DMS79 treated with DMSO at 0.1 percent for 48 hours (cell line): ENCODE measurements at places on chromosomes 5 and 9.

GRCh38 chr5:144126707-144127106 lies 43.8 kb downstream of the YIPF5 start:
- DNase-seq, result no peak

- DNase-seq, result no peak
These were observed 42.6 kb downstream of the PTPDC1 start for GRCh38 chr9:94126844-94127243.

DNA sequence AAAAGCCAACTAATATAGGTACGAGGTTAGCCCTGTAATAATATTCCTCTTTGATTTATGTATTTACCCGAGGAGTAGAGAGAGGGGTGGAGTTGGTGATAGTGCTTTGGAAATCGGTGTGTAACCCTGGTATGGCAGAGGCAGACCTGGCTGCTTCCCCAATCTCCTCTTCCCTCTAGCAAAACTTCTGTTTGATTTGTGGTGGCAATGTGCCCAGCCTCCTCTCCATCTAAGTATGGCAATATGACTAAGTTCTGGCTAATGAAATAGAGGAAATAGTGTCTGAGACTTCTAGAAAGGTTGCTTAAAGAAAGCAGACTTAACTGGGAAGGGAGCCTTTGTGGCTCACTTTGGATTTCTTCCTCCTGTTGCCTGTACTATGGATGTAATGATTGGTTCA lies 491.1 kb downstream of the ENC1 start:
- no peak for DNase-seq

DNA sequence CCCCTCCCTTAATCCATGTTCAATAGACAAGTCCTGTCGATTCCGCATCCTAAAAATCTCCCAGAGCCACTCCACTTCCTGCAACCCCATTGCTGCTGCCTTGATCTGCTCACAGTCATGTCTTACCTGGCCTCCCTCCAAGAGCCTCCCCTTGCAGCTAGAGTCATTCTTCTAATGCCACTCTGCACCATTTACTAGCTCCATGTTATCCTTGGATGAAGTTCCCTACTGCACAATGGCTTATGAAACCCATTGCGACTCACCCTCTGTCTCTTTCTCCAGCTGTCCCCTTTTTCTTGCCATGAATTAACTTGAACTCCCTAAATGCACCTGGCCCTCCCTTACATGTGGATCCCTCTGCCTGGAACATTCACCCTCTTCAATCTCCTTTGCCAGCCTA lies 39.5 kb downstream of the MEGF10 start:
- DNase-seq, result no peak

- DNase-seq, result no peak
These were observed 8.4 kb downstream of the CDK9 start for GRCh38 chr9:127794001-127794791.

- DNase-seq, result no peak
These were observed 107.4 kb upstream of the LHFPL2 start for GRCh38 chr5:78755822-78756429.

DNA sequence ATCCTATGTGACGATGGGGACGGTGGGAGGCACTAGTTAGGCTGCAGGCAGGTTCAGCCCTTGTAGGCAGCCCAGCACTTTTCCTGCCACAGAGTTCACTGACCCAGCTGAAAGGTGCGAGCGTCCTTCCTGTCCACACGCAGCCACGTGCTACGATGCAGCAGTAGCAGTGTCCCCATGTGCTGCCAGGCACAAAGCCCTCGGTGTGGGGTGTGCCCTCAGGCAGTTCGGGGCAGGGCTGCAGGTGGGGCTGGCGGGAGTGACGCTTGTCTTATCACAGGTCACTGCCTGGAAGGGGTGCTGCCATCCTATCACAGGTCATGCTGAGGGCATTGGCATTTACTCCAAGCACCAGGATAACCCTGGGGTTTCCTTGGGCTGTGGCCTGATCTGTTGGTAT lies 46.8 kb upstream of the CLPTM1L start:
- no peak for DNase-seq

- DNase-seq, result no peak
These were observed 3.0 kb downstream of the HARS2 start for GRCh38 chr5:140694276-140694675.

DNA sequence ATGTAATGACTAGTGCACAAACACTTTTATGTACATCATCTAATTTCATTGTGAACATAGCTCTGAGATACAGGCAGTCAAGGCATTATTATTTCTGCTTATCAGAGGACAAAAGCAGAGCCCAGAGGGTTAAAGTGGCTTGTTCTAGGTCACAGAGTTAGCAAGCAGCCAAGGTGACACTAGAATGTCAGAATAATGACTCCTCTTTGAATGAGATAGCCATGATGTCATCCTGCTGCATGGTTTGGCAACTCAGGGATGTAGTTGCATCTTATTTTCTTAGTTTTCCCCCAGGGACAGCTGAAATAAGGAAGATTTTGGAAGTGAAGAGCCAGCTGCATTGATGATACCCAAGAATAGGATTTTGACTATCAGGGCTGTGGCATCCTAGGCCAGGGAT lies 54.4 kb downstream of the KCNV2 start:
- no peak for DNase-seq

GRCh38 chr5:39236718-39237117 lies 17.4 kb upstream of the FYB1 start:
- DNase-seq, result no peak

- DNase-seq, result no peak
These were observed 8.0 kb downstream of the CEP72 start for GRCh38 chr5:620152-620551.

GRCh38 chr9:135515083-135515951 lies 5.9 kb upstream of the LCN1 start:
- no peak for DNase-seq

GRCh38 chr9:93057042-93057702 lies 1.3 kb upstream of the SUSD3 start:
- no peak for DNase-seq

DNA sequence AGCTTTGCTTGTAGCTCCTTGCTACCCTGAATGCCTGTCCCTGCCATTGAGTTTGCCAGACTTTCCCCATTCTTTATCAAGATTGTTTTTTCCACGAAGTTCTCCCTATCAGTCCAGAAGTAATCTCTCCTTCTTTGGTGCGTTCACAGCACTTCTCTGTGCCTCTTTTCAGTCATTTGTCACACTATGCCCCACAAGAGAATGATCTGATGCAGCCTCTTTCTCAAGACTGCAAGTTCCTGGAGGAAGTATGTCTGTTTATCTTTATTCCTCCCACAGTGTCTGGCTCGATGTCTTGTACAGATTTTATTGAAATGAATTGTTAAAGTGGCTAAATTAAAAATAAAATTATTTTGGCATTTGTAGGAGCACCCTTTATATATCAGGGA lies 99.3 kb downstream of the CCDC192 start:
- no peak for DNase-seq

- DNase-seq, result no peak
These were observed 97.5 kb downstream of the MLLT3 start for GRCh38 chr9:20524776-20525175.

GRCh38 chr5:170046241-170046640 lies 59.5 kb upstream of the FOXI1 start:
- no peak for DNase-seq

DNA sequence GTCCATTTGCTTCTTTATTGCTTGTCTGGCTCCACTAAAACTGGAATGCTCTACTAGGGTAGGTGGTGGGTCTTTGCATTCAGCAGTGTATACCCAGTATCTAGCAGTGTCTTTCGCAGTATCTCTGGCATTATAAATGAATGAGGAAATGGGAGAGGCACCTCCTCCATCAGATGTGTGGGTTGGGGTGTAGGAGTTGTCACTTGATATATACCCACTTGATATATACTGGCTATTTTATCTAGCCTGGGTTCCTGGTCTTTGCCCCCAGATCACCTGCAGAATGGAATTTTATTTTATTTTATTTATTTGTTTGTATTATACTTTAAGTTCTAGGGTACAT lies 208.5 kb downstream of the PARP8 start:
- no peak for DNase-seq

DNA sequence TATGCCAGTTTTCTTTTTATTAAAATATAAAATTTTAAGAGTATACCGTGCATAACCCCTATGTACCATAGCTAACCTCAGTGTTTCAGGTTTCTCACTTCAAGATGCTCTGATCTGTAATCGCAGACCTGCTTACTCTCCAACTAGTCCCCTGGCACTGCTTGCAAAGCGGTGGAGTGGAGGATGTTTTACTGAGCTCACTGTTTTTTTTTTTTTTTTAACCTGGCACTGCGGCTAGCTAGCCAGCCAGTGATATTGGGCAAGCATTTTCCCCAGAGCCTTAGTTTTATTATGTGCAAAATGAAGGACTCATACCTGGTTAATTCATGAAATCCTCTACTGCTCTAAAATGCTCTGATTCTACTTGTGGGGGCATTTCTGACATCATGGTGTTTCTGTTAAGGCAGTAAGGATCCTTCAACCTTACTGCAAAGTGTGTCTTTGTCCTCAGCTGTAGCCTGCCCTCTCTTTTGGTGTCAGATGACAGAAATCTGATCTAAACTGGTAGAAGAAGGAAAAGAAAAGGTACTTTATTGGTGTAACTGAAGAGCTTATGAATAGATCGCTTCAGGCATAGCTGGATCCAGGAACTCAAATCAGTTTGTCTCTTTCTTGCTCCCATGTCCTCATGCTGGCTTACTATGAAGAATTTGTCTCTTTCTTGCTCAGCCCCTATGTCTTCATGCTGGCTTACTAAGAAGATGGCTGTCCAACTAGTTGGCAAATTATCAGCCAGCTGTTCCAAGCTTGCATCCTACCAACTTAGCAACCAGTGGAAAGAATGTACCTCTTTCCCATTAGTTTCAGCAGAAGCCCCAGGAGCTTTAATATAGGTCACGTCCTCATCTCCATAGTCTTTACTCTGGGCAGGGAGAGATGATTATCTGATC lies 59.8 kb downstream of the DOCK2 start:
- no peak for DNase-seq

DNA sequence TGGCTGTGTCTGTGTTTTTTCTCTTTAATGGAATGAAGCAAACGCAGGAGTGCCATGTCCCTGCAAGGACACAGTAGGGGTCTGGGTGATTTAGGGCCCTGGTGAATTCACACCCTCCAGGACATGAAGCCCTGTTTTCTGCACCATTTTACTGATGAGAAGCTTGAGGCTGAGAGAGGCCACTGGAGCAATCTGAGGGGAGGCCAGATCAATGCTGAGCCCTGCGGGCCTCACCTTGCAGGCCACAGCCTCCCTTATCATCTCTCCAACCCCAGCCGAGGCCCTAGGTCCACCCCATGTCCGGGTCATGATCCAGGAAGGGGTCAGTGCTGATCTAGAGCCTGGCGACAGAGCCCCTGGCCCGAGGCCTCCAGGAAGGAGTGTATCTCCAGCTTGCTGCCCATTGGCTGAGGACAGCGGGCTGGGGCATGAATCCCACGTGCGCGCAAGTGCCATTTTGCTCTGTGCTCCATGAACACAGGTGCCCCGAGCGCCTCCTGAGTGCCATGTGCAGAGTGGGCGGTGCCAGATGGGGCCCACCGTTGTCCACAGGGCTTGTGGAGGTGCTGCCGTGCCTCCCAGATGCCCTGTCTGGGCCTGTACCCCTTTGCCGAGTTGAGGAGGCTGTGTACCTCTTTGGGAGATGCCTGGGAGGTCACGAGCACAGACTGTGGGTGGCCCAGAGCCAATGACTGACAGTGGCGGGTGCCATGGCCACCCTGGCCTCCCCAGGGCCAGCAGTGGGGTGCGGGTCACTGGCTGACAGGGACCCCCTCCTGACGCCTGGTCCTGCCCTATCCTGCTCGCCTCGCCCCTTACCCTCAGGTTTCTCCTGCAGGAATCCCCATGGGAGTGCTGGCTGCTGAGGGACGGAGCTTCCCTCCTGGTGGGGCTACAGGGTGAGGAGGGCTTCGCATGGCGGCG lies 32.3 kb upstream of the LPCAT1 start:
- DNase-seq, result no peak

GRCh38 chr5:158384535-158385481 lies 525.9 kb upstream of the CLINT1 start:
- DNase-seq, result no peak

DNA sequence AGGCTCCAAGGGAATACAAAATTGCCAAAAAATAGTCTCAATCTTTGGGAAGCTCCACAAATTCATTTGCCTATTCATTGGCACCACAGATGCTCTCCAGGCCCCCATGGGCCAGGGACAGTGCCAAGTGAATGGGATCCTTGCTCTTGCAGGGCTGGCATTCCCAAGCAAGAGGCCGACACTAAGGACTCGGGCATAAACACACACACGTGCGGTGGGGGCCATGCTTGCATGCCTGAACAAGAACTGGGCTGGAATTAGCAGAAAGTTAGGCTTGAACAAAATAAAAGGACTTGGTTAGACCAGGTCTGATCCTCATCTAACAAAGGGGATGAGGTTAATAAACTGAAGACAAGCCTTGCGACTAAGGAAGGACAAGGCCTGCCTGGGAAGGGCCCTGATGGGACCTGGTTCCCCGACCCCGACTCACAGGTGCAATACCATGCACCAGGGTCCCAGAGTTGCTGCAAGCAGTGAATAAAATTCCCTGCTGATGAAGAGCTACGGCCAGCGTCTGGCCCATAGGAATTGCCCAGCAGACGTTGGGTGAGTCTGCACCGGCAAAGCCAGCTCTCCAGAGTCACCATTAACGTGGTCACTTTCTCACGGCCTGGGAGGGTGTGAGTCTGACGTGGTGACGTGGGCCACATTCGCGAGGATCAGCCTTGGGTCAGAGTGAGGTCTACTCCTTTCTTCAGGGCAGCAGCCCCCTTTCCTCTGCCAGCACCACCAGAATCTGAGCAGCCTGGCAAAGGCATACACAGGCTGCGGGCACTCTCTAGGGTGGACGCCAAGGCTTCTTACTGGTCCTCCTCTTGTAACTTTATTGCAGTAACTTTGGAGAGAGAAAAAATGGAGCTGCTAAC lies 77.4 kb upstream of the FCN1 start:
- DNase-seq, result no peak

GRCh38 chr5:95922798-95923197 lies 38.9 kb downstream of the ELL2 start:
- no peak for DNase-seq

DNA sequence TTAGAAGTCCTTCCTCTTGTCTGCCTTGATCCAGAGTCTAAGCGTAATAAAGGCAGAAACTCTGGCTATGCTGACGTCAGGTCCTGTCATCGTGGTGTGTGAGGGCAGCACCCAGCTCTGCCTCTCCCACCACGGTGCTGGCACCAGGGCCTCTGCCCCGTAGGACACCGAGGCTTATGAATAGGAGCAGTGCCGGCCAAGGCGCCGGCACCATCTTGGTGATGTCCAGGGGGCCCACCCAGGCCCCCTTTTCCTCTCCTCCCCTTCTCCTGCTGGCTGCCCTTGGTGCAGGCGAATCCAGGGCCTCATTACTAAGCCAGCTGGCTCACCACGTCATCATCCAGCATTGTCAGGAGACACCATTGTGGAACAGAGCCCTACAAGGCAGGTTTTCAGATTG lies 252.3 kb downstream of the FANCC start:
- no peak for DNase-seq

DNA sequence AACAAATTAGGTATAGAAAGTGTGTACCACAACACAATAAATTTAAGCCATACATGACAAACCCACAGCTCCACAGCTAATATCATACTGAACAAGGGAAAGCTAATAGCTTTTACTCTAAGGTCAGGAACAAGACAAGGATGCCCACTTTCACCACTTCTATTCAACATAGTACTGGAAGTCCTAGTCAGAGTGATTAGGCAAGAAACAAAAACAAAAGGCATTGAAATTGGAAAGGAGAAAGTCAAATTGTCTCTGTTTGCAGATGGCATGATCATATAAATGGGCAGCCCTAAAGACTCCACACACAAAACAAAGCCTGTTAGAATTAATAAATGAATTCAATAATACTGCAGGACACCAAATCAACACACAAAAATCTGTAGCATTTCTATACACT lies 548.8 kb downstream of the CTNND2 start:
- DNase-seq, result no peak
